Ureter (tissue), 1 donor: ENCODE measurements at places on chromosomes 4 and X. TPM values are rescaled to one million over a fixed set of nuclear protein-coding genes. Genes with fewer than 3 reads are reported as not detected.
A peak's percentile ranks its signal among the peaks of the same experiment; 100 is the strongest.

DNA sequence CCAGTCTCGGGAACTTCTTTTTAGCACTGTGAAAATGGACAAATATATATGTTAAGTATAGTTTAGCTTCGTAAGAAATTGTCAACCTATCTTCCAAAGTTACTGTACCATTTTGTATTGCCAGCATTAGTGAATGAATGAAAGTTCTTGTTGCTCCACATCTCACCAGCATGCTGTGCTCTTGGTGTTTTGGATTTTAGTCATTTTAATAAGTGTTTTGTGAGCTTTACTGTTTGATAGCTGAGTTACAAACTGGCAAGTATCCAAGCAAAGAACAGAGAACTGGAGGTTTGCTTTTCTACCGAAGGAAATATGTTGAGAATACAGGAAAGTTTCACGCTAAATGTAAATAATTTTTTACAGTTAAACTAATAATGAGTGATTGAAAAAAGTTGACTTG lies 33.0 kb downstream of the SNCA start:
- DNase-seq: no peak

PCDH18 gene
- 13.7 TPM for total RNA-seq

- DNase-seq: no peak
Observed at GRCh38 chr4:113825272-113825671, 63.7 kb upstream of the CAMK2D start.

DNA sequence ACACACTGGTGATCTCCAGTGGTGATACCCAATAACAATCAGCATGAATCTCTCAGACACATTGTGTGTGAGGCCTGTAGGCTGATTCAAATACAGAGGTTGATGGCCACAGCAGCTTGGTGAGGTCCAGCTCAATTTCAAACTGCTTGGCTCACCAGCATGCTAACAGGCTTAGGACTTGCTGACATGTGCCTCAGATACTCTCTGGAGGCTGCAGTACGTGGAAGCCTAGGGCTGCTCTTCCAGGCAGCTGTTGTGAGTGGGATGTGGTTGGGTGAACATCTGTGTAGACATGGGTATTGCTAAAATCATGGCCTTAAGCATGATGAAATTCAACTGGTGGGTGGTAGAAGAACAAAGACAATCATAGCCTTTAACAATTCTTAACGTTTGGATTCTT lies 4.3 kb downstream of the CXCL9 start:
- DNase-seq: no peak

- DNase-seq: no peak
Observed at GRCh38 chrX:47091149-47091775, 13.0 kb downstream of the RGN start.

TBC1D9 gene
- 64.3 TPM for total RNA-seq

NR3C2 gene
- total RNA-seq: 31.6 TPM

SSX4B gene
- not detected for total RNA-seq

MTTP gene
- not detected for total RNA-seq

GLRA3 gene
- not detected for total RNA-seq

GRCh38 chr4:42133006-42133405 lies 19.4 kb downstream of the BEND4 start:
- DNase-seq: no peak

GYPB gene
- not detected for total RNA-seq

- no peak for DNase-seq
Observed at GRCh38 chrX:84893897-84894296, 109.8 kb upstream of the APOOL start.

ARMCX1 gene
- total RNA-seq: 17.6 TPM

PFKFB1 gene
- 0.89 TPM for total RNA-seq

GRCh38 chr4:14831416-14831815 lies 170.9 kb upstream of the CPEB2 start:
- DNase-seq: no peak

DNA sequence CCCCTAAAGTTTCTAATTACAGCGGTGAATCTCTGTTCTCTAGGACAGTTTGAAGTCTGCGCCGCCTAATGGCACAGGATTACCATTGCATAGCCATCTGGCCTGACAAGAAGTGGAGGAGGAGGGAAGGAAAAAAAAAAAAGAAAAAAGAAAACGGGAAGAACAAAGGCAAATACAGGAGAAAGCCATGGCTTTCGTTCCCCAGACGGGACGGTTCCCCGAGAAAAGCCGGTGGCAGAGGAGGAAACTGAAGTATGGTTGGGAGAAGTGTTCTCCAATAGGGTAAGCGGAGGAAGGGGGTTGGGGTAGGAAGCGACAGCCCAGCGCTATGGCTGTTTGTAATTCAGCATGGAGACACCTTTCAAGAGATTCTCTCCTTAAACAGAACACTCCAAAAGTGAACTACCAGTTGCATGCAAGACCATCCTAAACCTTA lies 80.8 kb downstream of the HMGN5 start:
- DNase-seq: no peak

- DNase-seq: no peak
Observed at GRCh38 chr4:47567511-47567910, 82.4 kb downstream of the ATP10D start.

TSPAN7 gene
- 47.0 TPM for total RNA-seq

GLRB gene
- total RNA-seq: 2.4 TPM

GRCh38 chr4:42690537-42690936 lies 33.6 kb upstream of the ATP8A1 start:
- DNase-seq: no peak

- DNase-seq: no peak
Observed at GRCh38 chrX:14274691-14275090, 245.0 kb upstream of the GEMIN8 start.

- DNase-seq: no peak
Observed at GRCh38 chr4:17958181-17958580, 63.4 kb downstream of the LCORL start.

- peak; percentile 38 for DNase-seq
Observed at GRCh38 chrX:1449036-1449822, 3.5 kb downstream of the ASMTL start.

OPHN1 gene
- 11.4 TPM for total RNA-seq

UBE2A gene
- total RNA-seq: 39.9 TPM

CLDN22 gene
- not detected for total RNA-seq

DNA sequence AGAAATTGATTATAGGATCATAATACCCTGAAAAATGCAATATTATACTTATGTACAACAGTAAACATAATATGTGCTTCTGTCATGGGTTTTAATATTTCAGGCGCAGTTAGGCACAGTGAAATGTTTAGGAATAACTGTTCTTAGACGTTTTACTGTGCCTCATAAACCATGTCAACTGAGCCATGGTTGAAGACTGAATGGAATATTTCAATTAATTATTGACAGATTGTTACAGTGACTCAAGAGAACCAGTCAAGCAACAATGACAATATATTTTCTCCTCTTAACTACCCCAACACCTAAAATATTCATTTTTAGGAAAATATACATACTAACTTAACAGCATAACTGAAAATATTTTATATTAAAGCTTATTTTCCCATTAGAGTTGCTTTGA lies 852.7 kb upstream of the FRG1 start:
- DNase-seq: no peak

PTCHD1 gene
- 4.8 TPM for total RNA-seq

- no peak for DNase-seq
Observed at GRCh38 chr4:163764569-163764968, 270.1 kb downstream of the TMA16 start.

DNA sequence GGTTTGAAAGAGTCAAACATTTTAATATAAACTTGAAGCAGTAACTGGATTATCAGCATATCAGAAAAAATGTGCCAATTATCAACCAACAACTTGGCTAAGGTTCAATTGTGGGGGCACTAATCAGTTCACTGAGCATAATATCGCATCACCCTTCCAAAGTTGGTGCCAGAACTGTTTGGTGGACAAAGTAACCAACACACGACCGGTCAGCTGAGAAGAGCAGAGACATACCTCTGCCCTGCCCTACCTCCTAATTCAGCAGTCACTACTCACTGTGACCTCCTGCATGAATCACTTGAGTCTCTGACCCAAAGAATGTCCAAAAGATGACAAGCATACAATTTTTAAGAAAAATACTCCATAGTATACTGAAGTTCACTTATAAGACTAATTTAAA lies 53.2 kb downstream of the TSPAN5 start:
- DNase-seq: no peak

TLR2 gene
- total RNA-seq: 13.9 TPM
